AG08395 (cell line): ENCODE measurements at places on chromosomes 1 and 21.

DNA sequence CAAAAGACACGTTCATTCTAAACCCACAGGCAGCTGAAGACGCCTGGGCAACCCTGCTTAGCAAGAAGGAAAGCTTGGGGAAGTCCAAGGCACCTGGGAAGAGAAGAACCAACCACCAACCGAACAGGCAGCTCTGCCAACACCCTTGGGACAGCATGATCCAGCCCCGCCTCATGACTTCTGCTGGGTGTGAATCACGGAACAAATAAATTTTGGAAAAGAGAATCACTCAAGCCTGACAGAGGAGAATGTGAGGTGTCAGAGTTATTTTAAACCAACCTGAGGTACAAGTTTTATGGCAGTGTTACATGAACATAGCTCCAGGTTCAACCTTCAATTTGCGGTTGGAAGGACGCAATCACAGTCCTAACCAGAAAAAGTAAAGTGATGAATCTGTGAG, 10.0 kb upstream of the PADI4 start:
- DNase-seq: no peak

DNA sequence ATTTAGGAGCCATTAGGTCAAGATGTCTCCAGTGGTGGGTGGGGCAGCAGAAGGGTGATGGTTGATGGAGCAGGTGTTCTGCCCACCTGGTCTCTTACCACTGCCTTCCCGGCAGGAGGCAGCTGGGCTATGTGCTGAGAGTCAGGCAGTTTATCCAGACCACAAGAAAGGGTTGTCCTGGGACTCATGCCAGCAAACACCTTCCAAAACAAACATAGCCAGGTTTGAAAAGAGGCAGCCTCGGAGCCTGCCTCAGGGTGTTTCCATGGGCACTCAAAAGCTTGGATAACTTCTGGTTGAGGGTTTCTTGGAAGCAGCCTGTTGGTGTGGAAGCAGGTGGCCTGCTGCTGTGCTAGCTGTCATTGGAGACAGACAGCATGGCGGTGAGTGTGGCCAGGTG, 187.2 kb downstream of the PCP4 start:
- no peak for DNase-seq

- no peak for DNase-seq
These were observed 20.5 kb upstream of the CD2 start for GRCh38 chr1:116733476-116734365.

- no peak for DNase-seq
These were observed 13.5 kb upstream of the SPATA1 start for GRCh38 chr1:84492726-84493125.

- DNase-seq: no peak
These were observed 304.1 kb downstream of the LMX1A start for GRCh38 chr1:165052431-165052830.

- no peak for DNase-seq
These were observed 18.2 kb upstream of the CLDN8 start for GRCh38 chr21:30234050-30234449.

DNA sequence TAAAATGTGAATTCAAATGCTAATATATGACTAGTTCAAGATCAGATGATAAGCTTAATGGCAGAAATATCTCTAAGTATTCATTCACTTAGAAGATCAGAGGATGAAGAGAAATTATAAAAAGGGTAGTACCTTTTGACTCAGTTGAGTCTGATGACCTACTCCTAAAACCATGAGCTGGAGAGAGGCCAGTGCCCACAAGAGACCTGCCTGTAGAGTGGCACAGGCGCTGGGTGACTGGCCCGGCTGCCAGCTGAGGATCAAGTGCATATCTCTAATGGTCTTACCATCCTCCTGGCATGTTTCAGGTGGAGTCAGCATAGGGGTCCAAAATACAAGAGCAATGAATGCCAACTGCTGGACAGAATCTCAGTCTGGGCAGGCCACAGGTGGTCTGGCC, 14.1 kb downstream of the DDAH1 start:
- DNase-seq: no peak

- no peak for DNase-seq
These were observed 184.1 kb upstream of the DUSP10 start for GRCh38 chr1:221925947-221926346.

GRCh38 chr1:115989699-115990098, 13.4 kb downstream of the SLC22A15 start:
- no peak for DNase-seq

DNA sequence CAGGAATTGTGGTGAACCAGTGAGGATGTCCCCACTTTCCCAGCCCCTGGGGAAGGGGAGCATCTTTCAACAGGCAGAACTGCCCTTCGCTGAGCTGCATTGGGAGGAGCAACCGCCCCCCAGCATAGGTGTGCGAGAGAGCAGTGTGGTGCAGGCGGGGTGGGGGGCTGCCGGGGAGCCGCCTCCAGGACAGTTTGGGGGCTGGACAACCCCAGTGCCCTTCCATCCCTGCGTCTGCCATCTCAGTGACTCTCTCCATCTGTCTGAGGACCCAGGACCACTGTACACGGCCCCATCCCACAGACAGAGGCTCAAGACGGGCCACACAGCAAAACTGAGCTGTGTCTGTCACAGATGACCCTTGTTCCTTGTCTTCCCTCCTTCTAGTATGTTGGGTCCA, 14.2 kb downstream of the PODN start:
- DNase-seq: no peak

DNA sequence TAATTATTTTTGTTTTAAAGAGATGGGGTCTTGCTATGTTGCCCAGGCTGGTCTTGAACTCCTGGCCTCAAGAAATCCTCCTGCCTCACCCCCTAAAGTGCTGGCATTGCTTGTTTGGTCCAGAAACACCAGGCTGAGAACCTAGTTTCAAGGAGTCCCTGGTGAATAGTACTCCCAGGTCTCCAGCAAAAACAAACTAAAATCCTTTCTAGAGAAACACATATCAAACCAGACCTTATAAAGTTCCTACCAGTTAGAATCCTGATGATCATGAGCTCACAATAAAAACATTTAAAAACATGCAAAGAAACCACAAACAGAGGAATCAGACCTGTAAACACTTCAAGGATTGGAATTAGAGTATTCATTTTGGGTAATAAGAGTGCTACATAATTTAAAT, 34.4 kb upstream of the PADI1 start:
- DNase-seq: peak; percentile 58

- DNase-seq: no peak
These were observed 186.5 kb upstream of the CSF3R start for GRCh38 chr1:36669262-36669661.

DNA sequence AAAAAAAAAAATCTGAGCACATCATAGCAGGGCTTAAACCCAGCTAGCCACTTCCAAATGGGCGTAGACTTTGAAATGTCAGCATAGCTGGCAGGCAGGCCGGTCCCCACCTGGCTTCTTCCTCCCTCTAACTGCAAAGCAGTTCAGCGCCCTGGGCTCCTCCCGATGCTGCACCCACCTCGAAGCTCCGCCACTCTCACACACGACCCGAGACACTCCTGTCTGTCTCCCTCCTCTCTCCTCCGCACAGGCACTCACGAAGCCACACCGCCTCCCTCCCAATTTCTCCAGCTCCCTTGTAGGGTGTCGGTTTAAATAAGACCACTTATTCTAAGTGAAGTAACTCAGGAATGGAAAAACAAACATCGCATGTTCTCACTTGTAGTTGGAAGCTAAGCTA, 301.3 kb downstream of the NPHP4 start:
- no peak for DNase-seq

GRCh38 chr1:6497215-6497866, 5.9 kb upstream of the PLEKHG5 start:
- peak; percentile 73 for DNase-seq

DNA sequence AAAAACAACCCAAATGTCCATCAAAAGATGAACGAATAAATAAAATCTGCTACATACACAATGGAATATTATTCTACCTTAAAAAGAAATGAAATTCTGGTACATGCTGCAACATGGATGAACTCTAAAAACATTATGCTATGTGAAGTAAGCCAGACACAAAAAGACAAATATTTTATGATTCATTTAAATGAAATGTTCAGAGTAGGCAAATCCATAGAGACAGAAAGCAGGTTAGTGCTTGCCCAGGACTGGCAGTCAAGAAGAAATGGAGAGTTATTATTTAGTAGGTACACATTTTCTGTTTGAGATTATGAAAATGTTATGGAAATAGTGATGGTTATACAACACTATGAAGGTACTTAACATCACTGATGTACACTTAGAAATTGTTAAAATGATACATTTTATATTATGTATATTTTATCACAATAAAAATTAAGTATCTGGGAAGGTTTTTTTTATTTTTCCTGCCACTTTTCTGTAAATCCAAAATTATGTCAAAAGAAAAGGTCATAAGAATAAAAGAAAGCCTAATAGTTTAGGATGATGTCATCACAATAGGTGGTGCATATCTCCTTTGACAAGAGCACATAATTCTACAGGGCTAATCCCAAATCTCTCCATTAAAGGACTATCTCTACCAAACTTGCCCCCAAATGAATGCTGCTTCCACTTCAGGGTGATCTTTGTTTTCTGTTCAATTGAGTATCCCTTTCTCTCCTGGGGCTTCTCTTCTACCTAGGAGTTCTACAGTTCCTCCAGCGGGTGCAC, 40.2 kb upstream of the FCER1A start:
- no peak for DNase-seq

DNA sequence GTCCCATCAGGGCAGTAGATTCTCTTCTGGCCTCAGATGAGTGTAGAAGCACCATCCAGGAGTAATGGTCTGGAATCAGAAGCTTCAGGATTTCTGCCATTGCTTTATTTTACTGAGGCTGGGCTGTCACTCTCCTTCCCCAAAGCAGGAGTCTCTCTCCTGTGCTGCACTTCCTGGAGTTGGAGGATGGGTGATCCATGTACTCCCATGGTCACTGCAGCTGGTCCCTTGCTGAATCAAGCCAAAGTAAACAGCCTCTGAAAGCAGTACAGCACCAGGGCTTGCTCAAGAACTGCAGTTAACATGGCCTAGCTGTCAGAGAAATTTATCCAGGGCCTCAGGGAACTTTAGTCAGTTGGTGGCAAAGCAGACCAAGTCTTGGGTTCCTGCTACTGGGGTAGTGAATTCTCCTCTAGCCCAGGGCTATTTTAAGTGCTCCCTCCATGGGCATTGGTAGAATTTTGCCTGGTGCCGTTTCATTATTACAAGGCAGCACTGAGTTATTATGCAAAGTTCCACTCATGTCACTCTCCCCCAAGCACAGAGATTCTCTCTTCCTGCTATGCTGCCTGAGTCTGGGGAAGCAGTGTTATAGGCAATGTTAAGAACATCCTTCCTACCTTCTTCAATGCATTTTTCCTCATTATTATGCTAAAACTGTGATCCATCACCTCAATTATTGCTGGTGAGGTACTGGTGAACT, 29.5 kb downstream of the DRAM2 start:
- DNase-seq: no peak

- DNase-seq: peak; percentile 84
These were observed 75.2 kb downstream of the GFI1 start for GRCh38 chr1:92411511-92411910.

DNA sequence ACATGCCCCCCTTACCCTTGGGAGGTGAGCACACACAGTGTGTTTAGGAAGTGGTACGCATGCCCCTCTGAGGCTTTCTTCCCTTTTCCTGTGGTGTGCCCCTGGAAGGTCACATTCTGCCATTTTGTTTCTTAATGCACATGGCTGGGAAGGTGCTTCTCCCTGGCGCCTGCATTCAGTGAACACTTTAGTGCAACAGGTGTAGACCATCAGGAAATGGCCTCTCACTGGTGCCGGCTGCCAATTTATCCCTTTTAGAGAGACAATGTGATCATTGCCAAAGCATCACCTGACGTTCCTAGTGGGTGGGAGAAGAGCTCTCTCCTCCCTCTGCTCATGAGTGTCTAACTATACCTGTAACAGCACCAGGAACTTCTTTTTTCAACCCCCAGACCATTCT, 51.8 kb upstream of the PDE9A start:
- DNase-seq: no peak

GRCh38 chr1:235945775-235946570, 79.3 kb upstream of the LYST start:
- DNase-seq: no peak

DNA sequence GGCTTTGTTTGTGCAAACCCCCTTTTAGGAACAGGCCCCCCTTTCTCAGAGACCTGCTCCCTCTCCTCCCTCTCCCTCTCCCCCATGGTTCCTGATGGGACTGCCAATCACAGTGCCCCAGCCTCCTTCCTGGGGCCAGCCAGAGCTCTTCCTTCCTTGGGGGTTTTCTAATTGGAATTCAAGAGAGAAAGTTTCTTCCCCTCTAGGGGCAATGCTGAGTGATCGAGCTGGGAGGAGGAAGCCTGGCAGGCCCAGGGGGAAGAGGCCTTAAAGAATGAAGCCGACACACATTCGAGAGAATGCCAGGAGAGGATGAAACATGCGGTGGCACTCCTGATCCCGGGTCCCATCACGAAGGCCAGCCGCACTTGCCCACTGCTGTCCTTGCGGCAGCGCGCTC, 21.3 kb upstream of the COL16A1 start:
- DNase-seq: no peak

DNA sequence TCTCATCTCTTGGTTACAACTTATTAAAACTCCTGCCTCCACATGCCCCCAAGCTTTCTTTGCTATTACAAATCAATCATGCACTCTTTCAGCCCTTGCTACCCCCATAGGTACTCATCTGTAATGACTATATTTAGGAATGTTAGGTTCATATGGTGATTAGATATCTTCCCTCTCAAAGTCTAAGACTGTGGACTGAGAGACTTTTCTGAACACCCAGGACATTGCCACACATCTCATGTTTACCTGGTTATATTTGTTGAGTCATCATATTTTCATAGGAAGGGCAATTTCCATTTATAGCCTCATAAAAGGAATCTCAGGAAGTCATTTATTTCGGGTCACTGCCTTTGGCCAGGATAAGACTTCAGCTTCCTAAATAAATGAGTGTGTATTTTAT, 81.5 kb upstream of the LPGAT1 start:
- DNase-seq: no peak

DNA sequence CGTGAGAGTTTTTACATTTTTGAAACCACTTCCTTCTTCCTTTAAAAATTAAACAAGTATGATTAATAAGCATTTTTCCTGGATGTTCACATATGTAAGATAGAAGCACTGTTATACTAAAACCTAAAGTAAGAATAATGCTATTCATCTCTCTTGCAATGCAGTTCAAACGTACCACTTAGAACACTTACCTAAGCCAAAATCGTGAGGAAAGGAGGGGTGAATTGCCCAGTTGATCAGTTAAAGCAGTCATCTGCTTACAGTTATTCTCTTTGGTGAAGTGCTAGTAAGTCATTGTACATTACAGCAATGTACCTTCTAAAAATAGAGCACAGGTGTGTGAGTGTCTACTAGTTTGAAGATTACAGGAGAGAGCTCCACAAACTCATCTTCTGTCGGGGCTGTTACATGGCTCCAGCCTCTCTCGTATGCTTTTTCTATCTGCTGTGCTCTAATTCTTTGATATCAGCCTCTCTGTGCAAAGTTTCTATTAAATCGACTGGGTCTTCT, 3.4 kb downstream of the NCAM2 start:
- DNase-seq: no peak

- peak; percentile 85 for DNase-seq
These were observed 522.7 kb downstream of the NUF2 start for GRCh38 chr1:163844459-163844858.
